ENCODE measurements at places on chromosomes 7 and 10.

- DNase-seq, result no peak
Measured at GRCh38 chr7:101174322-101174854, 5.7 kb downstream of the NAT16 start.

DNA sequence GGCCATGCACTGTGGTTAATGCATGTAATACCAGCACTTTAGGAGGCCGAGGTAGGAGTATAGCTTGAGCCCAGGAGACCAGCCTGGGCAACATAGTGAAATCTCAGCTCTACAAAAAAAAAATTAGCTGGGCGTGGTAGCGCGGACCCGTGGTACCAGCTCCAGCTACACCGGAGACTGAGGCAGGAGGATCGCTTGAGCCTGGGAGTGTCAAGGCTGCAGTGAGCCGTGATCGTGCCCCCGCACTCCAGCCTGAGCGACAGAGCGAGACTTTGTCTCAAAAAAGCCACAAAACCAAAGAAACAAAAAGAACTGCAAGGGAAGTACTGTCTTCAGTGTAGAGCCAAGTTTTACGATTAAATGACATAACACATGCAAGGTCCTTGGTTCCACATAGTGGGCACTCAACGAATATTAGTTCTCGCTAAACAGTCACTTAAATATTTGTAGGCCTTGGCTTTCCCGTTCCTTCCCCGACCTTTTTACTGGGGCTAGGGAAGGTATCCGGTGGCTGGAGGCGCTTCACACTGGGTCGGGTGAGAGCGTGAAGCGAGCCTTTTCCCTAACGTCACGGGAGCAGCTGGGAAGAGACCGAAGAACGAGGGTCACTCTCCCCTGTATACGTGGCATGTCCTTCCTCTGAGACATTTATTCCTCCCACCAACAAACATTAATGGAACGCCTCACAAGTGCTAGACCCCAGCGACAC lies 993 bp upstream of the SND1 start:
- DNase-seq, result peak; percentile 47

- DNase-seq, result no peak
Measured at GRCh38 chr7:142372727-142373126, 114.9 kb upstream of the PRSS58 start.

DNA sequence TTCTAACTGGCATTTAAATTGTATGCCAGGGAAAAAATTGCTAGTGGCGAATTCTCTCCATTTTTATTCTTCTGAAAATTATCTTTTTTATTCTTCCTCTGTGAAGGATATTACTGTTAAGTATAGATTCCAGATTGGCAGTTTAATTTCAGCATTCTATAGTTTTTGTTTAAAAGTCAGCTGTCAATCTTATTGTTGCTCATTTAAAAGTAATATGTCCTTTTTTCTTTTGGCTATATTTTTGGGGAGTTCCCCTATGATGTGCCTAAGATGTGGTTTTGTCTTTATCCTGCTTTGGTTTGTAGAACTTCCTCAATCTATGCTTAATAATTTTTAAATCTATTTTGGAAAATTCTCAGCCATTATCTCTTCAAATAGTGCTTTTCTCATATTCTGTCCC lies 135.9 kb downstream of the ARHGAP12 start:
- DNase-seq, result peak; percentile 31

All from Kasumi-1 (cell line).